ENCODE measurements at places on chromosomes 16 and 17.
A peak's percentile ranks its signal among the peaks of the same experiment; 100 is the strongest.

DNA sequence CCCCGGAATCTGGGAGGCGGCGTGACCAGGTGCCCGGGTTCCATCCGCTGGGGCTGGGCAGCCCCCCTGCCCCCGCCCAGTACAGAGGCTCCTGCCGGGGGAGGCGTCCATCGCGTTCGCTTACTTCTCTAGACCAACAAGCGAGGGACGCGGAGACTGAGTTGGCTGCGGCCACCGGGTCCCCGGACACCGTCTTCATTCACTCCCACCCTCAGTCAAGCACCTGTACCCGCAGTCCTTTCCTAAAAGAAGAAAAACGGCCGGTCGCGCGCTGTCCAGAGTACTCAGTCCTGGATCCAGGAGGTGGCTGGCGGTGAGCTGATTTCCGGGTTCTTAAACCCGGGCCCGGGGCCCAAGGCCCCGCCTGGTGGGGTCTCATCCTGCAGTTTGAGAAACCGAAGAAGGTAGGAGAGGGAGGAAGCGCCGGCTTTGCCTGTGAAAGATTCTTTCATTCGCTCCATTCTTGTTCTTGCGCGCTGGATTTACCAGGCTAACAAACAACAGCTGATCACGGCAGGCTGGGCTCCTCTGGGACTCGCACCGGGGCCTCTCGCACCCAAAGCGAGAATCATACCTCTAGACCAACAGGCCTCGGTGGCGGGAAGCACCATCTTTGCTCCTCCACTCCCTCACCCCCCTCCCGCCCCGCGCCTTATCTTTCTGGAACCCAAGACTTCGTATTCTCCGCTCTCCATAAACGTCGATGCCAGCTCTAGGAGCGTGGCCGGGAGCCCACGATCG, 17.4 kb upstream of the OR1F1 start:
- H3K27me3 ChIP-seq, result no peaks in the 10 kb centered on the region
- H3K4me1 ChIP-seq, result peaks cover 16% of the 10 kb centered on the region
- H3K4me3 ChIP-seq, result no peak overlapping the region

GRCh38 chr17:75289832-75290337, 652 bp upstream of the SLC25A19 start:
- no peaks in the 10 kb centered on the region for H3K27me3 ChIP-seq
- peaks cover 26% of the 10 kb centered on the region for H3K36me3 ChIP-seq
- H3K4me1 ChIP-seq, result peaks cover 24% of the 10 kb centered on the region
- peak overlapping the region; percentile 91 for H3K27ac ChIP-seq

- H3K36me3 ChIP-seq, result no peaks in the 10 kb centered on the region
- DNase-seq, result no peak
- no peak overlapping the region for H3K27ac ChIP-seq
- no peaks in the 10 kb centered on the region for H3K4me1 ChIP-seq
- H3K4me3 ChIP-seq, result no peak overlapping the region
- no peaks in the 10 kb centered on the region for H3K27me3 ChIP-seq
These were observed 13.3 kb downstream of the LRRC75A start for GRCh38 chr17:16478649-16479048.

DNA sequence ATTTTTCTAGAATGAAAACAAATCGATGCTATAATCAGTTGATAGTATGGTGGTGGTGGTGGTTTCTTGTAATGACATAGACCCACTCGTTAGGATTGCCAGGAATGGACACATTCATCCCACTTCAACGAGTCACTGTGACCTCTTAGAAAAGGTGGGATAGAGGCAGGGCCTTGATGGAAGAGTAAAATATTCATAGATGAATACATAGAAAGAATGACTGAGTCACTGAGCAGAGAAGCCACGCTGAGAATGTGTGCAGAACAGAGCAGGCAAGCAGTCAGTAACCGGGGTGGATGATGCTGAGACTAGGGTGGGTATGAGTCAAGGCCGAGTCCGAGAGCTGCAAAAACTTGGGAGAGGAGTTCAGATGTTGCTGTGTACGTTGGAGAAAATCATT, 129.9 kb downstream of the PITPNC1 start:
- H3K27me3 ChIP-seq, result no peaks in the 10 kb centered on the region
- H3K27ac ChIP-seq, result no peak overlapping the region
- H3K36me3 ChIP-seq, result no peaks in the 10 kb centered on the region

DNA sequence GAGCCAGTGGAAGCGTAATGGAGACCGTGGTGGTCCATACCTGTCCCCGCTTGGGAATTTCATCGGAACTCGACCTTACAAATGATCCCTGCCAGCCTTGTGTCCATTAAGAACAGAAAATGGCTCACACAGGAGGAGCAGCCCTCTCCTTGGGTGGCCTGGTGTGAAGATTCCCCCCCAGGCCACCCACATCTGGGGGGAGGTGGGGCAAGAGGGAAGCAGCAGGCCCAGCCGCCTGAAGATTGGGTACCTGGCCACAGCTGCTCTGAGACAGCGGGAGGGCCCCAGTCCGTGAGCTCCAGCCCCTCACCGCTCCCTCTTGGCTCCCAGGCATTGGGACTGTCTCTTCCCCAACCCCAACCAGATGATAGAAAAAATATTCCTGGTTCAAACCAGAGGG, 277.8 kb upstream of the FOXF1 start:
- no peak overlapping the region for H3K4me3 ChIP-seq
- H3K36me3 ChIP-seq, result no peaks in the 10 kb centered on the region
- no peak overlapping the region for H3K27ac ChIP-seq
- DNase-seq, result no peak
- H3K27me3 ChIP-seq, result no peaks in the 10 kb centered on the region
- no peaks in the 10 kb centered on the region for H3K4me1 ChIP-seq

GRCh38 chr17:36594626-36595401, 3.1 kb downstream of the DHRS11 start:
- H3K4me1 ChIP-seq, result peaks cover 24% of the 10 kb centered on the region
- DNase-seq, result no peak
- no peak overlapping the region for H3K4me3 ChIP-seq
- H3K36me3 ChIP-seq, result peaks cover 9% of the 10 kb centered on the region
- no peaks in the 10 kb centered on the region for H3K27me3 ChIP-seq

- H3K36me3 ChIP-seq, result no peaks in the 10 kb centered on the region
- H3K4me1 ChIP-seq, result no peaks in the 10 kb centered on the region
- no peak overlapping the region for H3K4me3 ChIP-seq
- H3K27me3 ChIP-seq, result peaks cover 28% of the 10 kb centered on the region
- H3K27ac ChIP-seq, result no peak overlapping the region
These were observed 24.1 kb downstream of the ALOX15B start for GRCh38 chr17:8062807-8063483.

DNA sequence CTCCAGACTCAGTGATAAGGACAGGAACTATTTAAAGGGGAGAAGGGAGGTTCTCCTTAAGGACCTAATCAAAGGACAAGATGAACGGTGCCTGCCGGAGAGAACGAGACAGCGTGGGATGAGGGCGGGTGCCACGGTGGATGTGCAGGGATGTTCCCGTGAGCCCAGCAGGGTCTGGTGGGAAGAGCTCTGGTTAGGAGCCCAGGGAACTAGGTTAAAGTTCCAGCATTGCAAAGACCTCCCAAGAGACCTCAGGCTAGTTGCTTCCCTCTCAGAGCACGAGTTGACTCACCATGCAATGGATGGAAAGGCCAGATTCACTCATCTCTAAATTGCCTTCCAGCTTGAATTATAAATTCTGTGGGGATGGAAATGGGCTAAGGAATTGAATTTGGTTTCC, 14.7 kb downstream of the CCR7 start:
- peak overlapping the region; percentile 96 for H3K27ac ChIP-seq
- no peak overlapping the region for H3K4me3 ChIP-seq
- H3K27me3 ChIP-seq, result no peaks in the 10 kb centered on the region
- peaks cover 8% of the 10 kb centered on the region for H3K36me3 ChIP-seq

DNA sequence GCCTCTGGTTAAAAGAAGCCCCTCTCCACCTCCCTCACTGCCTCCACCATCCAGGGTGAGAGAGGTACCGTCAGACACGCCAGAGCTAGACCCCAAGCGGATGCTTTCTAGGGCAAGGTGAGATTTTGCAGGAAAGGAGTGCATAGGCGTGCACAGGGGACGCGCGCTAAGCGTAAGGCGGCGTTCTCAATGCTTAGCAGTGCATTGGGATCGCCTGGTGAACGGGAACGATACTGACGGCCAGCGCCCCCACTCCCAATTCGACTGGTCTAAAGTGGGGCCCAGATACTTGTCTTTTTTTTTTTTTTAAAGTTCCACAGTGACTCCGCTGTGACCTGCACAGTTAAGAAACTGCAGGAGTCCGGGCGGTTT, 57.9 kb upstream of the CREBBP start:
- H3K36me3 ChIP-seq, result no peaks in the 10 kb centered on the region
- no peaks in the 10 kb centered on the region for H3K4me1 ChIP-seq
- H3K27me3 ChIP-seq, result peaks cover 7% of the 10 kb centered on the region
- no peak for DNase-seq

- H3K4me3 ChIP-seq, result no peak overlapping the region
- H3K27ac ChIP-seq, result no peak overlapping the region
- no peaks in the 10 kb centered on the region for H3K36me3 ChIP-seq
- no peak for DNase-seq
- peaks cover 4% of the 10 kb centered on the region for H3K27me3 ChIP-seq
- H3K4me1 ChIP-seq, result no peaks in the 10 kb centered on the region
These were observed 394.7 kb downstream of the SEC14L1 start for GRCh38 chr17:77535435-77535834.

GRCh38 chr16:55036371-55036821, 105.7 kb downstream of the IRX5 start:
- no peaks in the 10 kb centered on the region for H3K4me1 ChIP-seq
- no peak for DNase-seq
- no peak overlapping the region for H3K27ac ChIP-seq
- H3K4me3 ChIP-seq, result no peak overlapping the region
- H3K36me3 ChIP-seq, result no peaks in the 10 kb centered on the region

- H3K4me1 ChIP-seq, result no peaks in the 10 kb centered on the region
- no peak for DNase-seq
- peaks cover 16% of the 10 kb centered on the region for H3K27me3 ChIP-seq
- no peak overlapping the region for H3K27ac ChIP-seq
These were observed 42.4 kb upstream of the MMP2 start for GRCh38 chr16:55436587-55436986.

DNA sequence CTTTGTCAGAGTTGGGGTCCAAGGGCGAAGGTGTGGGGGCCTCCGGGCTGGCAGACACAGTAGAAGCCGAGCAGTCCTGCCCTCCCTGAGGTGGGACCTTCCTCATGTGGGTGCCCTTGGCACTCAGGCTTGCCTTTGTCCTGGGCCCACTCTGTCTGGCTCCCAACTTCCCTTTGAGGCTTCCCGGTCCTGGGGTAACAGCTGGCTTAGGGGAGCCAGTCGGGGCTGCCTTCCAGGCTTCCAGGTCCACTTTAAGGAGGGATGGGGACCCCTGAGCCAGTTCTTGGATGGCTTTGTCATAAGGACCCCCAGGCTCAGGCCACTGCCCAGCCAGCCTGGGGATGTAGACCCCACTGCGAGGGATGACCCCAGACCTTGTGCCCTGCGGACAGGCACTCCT, 7.8 kb downstream of the GAS2L2 start:
- DNase-seq, result no peak
- no peak overlapping the region for H3K27ac ChIP-seq
- H3K36me3 ChIP-seq, result no peaks in the 10 kb centered on the region
- peaks cover 6% of the 10 kb centered on the region for H3K4me1 ChIP-seq

GRCh38 chr16:4077174-4077649, 39.0 kb downstream of the ADCY9 start:
- no peak for DNase-seq
- H3K4me3 ChIP-seq, result no peak overlapping the region
- no peaks in the 10 kb centered on the region for H3K36me3 ChIP-seq
- H3K27ac ChIP-seq, result no peak overlapping the region

GRCh38 chr16:23670137-23670776, 8.4 kb upstream of the PLK1 start:
- peaks cover 77% of the 10 kb centered on the region for H3K36me3 ChIP-seq
- H3K27me3 ChIP-seq, result no peaks in the 10 kb centered on the region
- H3K4me1 ChIP-seq, result no peaks in the 10 kb centered on the region
- H3K4me3 ChIP-seq, result no peak overlapping the region

DNA sequence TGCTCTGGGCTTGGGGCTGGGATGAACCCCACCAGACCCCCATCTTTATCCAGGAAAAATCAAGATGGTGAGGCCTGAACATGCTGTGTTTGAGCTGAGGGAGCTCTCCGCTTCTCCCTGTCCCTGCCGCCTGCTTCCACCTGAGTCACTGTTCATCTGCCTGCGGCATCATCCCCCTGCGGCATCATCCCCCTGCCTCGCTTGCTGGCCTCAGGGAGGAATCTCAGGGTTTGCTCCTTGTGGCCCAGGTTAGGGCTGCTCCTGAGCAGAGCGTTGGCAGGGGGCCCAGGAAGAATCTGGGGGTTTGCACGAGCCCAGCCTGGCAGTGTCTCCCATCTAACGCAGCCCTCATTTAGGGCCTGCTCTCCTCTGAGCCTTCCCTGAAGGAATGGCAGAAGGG, 11.4 kb upstream of the RAP1GAP2 start:
- peaks cover 8% of the 10 kb centered on the region for H3K4me1 ChIP-seq
- H3K27ac ChIP-seq, result no peak overlapping the region
- no peaks in the 10 kb centered on the region for H3K36me3 ChIP-seq
- H3K4me3 ChIP-seq, result no peak overlapping the region
- DNase-seq, result no peak

DNA sequence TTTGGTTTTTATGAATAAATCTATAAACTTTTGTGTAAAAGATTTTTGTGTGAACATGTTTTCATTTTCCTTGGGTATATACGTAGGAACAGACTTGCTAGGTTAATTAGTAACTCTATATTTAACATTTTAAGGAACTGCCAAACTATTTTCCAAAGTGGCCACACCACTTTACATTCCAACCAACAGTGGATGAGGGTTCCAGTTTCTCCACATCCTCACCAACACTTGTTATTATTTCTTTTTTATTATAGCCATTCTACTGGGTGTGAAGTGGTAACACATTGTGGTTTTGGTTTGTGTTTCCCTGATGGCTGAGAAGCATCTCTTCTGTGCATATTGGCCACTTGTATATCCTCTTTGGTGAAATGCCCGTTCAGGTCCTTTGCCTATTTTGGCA, 20.0 kb downstream of the LYRM9 start:
- H3K36me3 ChIP-seq, result no peaks in the 10 kb centered on the region
- no peaks in the 10 kb centered on the region for H3K27me3 ChIP-seq
- DNase-seq, result no peak

Measured in DND-41 (cell line).